Stimulated activated CD4-positive, alpha-beta T cell treated with anti-CD3 and anti-CD28 coated beads, Interleukin-4, amount 100 ng/mL, for 1 hour (primary cell): ENCODE measurements at places on chromosomes 13 and 19.

DNA sequence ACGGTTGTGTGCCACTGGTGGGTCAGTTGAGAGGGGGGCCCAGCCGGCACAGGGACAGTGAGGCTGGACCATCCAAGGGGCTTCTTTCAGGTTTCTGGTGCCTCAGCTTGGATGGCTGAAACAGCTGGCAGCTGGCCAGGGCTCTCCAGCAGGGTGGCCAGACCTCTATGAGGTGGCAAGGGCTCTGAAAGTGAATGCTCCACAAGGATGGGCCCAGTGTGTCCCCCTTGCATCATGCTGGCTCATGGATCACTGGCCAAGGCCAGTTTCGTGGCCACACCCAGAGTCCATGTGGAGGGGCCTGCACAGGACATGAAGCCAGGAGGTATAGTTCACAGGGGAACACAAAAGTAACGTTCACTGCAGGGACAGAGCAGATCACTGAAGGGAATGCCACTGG is 49.6 kb downstream of the CDADC1 start:
- DNase-seq: no peak

DNA sequence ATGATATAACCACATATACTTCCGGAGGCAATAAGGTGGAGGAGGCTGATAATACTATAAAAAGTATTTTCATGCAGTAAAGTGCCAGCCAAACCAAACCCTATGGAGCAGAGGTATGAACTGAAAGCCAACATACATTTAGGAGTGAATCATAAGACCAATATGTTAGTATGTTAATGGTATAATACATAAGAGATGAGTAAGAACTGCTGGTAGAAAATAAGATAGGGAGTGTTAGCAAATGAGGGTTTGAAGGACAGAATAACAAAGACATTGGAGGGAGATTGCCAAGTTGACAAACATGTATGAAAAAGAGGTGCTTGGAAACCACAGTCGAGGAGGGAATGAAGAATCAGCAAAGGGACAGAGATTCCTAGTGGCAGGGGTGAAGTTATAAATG is 10.8 kb downstream of the ENOX1 start:
- no peak for DNase-seq

DNA sequence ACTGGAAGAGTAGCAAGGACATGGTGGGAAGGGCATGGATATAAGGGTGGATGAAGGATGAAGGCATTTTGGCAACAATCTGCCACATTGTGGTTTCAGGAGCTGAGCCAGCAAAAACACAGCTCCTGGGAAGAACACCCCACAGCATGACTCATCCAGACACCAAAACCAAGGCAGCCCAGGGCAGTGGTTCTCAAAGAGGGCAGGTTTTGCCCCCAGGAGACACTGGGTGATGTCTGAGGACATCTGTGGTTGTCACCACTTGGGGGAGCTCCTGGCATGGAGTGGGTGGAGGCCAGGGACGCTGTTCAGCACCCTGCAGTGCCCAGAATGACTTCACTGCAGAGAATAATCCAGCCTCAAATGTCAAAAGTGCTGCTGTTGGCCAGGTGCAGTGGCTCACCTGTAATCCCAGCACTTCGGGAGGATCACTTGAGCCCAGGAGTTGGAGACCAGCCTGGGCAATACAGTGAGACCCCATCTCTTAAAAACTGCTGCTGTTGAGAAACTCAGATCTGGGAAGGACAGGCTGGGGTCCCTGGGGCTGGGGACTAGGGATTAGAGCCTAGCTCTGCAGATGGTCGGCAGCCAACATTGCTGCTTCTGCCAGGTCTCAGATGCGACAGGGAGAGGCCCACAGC is 16.1 kb downstream of the ZFR2 start:
- DNase-seq: peak; percentile 23

DNA sequence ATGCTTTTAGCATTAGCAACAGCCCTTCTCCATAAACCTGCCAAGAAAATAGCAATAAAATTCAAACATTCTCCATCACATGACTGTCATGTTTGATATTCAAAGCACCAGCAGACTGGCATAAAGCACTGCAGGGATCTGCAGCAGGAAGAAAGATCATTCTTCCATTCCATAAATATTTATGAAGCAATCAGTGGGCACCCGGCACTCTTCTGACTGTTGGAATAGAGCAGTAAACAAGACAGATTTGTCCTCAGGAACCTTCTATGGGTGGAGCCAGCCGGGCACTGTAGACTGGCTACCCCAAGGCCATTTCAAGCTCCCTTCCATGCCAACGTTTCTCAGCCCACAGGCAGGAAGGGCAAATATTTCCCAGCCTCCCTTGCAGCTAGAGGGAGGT is 25.5 kb downstream of the PLA2G4C start:
- DNase-seq: no peak

DNA sequence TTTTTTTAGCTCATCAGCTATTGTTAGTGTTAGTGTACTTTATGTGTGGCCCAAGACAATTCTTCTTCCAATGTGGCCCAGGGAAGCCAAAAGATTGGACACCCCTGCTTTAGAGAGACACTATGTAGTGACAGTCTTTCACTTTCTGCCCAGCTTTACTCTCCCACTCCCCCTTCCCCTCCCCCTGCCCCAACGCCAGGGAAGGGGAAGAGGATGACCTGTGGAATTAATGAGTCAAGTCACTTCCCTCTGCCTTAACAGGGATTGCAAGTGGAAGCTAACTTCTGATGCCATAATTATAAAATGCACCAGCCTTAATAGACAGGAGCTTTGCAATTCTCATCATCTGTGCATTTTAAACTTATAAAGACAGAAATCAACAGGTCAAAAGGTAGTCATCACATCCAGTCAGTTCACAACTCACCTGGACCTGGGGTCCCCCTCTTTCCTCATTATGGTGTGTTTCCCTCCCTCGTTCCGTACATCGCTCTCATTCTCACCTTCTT is 1.6 kb downstream of the ZNF415 start:
- DNase-seq: no peak

DNA sequence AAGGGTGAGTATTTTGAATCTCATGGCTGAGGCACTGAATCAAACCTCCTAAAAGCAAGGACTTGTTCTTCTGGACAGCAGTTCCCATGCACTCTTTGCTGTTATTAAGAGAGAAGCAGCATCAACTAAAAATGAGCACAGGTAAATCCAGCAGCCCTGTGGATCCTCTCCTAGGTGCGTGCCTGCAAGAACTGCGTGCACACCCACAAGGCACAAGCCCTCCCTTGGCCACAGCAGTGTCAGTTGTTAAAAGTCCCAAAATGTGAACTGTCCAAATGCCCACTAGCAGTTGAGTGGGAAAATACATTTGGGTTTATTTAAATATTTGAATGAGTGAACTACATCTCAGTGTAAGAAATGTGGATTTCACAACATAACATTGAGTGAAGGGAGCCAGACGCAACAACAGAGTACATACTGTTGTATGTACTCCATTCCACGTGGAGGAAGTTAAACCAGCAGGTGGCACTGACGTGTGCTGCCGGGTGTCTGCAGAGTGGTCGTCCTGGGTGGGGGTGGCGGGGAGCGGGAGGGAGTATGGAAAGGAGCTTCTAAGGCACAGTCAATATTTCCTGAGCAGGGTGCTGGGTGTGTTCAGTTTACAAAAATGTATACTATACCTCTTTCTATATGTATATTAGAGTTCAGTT is 266.4 kb downstream of the NALCN start:
- no peak for DNase-seq

DNA sequence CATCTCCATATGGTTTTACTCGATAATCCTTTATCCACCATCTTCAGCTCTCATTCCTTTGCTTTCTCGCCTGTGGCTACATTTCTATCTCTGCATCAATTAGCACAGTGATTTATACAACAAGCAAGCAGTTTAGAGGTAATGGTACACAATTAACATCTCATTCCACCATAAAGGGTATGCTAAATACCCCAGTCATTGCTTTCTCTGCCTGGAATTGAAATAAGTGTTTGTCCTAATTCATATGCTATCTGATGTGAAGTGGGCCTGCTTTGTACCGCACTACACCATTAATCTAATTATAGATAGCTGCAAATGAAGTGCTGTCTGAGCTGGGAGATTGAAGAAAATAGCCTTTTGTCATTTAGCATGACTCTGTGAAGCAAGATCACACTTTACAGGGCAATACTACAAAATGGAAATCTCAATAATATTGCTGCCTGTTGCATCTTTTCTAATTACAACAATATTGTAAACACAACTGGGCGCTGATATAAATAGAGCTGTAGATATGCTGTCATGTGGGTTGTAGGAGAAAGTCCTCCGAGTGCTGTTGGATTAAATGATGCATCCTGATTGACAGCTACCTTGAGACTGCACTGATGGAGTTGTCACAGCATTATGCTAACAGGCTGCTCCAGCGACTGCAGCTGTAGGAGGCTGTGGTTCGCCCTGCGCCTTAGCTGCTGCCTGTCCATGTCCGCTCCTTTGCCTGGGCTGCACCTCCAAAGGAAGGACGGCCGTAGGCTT is 78.2 kb downstream of the GGACT start:
- DNase-seq: no peak

DNA sequence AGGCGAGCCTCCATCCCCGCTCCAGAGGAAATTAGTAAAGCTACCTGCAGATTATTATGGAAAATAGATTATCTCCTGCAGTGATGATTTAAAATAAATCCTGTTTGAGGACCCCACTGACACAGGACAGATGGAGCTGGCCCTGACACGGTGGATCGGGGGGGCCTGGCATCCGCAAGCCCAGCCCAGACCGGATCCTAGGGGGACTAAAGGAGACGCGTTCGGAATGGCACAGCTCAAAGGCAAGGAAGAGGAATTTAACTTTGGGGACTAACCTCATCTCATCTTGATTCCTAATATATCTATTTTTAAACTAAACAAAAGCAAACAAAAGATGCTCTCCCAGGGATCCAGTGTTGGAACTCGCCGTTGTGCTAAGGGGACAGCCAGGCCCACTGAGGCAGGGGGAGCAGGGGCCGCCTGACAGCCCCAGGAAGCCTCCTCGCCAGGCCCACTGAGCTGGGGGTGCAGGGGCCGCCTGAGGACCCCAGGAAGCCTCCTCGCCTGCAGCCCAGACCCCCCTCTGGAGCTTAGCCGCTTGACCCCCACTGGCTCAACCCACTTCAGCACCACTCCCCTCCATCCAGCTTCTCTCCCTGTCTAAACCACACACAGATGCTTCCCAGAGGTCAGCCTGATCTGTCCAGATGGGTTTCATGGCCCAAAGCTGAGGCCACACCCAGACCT is 78.6 kb downstream of the SPACA7 start:
- DNase-seq: no peak

DNA sequence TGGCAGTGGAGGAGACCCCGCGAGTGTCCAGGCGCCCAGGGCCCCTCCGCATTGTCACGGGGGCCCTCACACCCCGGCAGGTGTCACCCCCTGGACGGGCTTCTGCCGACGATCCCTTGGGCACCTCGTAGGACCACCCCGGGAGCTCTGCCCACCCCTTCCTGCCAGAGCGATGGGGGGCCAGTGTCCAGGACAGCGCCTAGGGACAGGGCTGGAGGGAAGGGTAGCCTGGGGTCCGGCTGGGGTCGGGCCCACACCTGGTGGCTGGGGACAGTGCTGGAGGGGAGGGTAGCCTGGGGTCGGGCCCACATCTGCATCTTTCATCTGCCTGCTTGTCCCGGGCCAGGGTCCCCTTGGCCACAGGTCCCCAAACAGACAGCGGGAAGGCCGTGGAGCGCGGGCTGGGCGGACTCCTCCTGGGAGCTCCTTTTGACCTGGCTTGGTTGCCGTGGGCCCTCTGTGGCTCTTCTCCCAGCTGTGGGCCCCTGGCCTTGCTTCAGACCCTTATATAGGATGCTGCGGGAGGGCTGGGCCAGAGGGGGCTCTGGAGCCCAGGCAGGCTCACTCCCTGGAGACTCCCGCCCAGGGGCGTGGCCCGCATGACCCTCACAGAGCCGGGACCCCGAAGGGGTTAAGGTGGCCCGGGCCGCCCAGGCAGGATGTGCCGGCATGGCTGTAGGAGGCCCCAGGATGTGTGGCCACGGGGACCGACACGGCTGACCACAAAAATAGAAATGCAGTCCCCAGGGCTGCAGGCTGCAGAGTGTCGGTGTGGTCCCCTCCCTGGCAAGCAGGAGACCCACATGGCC is 74.1 kb upstream of the MCF2L start:
- DNase-seq: no peak

DNA sequence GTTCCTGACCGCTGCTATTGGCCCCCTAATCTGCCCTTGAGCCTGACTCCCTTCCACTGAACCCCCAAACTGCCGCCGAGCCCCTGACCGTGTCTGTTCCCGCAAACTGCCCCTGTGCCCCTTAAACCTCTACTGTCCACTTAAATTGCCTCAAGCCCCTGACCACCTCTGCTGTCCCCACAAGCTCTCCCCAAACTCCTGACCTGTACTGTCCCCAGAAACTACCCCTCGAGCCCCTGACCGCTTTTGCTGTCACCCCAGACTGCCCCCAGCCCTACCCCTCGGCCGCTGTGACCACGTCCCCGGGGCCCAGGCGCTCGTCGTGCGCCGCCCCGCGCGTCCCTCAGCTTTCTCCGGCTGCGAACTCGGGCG is 382 bp downstream of the ZNF77 start:
- DNase-seq: no peak

DNA sequence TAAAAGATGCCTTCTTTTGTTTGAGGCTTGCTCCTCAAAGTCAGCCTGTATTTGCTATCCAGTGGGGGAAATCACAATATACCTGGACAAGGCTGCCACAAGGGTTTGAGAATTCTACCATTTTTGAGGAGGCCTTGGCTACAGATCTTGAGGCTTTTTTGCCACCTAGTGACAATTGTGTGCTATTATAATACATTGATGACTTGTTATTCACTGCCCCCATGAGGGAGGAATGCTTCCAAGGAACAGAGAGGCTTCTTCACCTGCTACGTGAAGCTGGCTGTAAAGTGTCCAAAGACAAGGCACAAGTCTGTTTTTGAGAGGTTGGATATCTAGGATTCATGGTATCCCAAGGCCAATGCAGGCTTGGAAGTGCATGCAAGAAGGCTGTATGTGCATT is 72.5 kb downstream of the ZNF708 start:
- no peak for DNase-seq

GRCh38 chr13:104309431-104309830 is 1243.2 kb upstream of the SLC10A2 start:
- no peak for DNase-seq

DNA sequence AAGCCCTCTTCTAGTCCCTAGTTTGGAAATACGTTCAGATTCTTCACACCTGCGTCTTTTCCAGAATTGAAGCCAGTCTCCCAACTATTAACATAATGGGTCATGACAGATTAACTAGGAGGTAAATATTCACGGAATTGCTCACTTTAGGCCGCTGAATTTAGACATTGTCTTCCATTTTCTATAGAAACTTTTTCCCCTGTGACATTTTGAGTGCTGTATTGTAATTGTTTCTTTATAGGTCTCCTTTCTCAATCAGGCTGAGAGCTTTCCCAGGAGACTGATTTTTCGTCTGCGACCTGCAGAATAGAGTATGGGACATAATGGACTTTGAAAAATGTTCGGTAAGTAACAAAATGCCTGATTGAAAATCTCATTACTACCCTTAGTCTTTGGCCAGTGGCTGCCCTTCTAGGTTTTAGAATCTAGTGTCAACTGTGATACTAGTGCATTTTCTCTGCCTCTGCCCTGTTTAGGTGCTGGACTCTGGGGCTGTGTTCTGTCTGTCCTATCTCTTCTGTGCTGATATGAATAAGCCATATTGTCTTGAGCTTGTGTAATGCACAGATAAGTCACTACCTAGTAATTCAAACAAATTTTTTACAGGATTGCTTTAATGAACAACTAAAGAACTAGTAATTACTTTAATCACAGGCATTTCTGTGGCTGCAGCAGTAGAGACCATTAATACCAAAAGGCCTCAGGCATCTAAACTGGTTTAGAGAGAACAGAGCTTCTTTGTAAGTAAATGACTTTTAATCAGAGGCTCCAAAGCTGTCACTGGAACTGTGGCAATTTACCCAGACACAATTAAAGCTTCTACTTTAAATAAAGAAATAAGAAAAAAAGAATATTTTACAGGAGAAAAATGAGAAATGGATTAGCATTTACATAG is 122.4 kb upstream of the FREM2 start:
- DNase-seq: no peak
